ENCODE measurements at places on chromosomes 13 and 19. TPM values are rescaled to one million over a fixed set of nuclear protein-coding genes. Genes with fewer than 3 reads are reported as not detected.

The PLA2G4C gene
- 6.4 TPM for polyA plus RNA-seq

DNA sequence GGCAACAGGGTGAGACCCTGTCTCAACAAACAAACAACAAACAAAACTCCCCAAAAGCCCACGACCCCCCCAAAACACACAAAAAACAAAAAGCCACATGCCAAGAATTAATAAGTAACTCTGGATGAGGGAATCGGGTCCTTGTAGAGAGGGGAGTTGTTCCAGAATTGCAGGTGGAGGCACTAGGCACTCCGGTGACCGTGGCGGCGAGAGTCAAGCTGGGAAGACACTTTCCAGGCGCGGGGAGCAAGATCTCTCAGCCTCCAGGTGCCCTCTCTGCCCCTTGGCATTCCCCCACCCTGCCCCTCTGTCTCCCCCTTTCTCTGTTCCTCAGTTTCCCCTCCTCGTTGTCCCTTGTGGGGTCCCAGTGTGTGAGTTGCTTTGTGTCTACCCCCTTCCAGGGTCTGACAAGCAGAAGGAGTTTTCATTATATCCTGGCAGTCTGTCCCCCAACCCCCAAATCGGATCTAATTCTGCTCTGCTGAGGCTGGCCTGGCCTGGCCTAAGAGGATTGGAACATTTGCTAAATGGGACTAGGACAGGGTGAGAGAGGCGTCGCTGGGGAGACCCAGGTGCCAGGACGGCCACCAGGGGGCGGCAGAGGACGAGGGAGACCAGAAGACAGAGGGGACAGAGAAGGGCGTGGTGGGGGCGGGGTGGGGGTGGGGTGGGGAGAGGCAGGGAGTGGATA, 8.3 kb upstream of the CRX start:
- DNase-seq: peak; percentile 73

The SPART gene
- 10.1 TPM for polyA plus RNA-seq

GRCh38 chr13:36986462-36987240, 12.5 kb downstream of the ALG5 start:
- no peak for DNase-seq

DNA sequence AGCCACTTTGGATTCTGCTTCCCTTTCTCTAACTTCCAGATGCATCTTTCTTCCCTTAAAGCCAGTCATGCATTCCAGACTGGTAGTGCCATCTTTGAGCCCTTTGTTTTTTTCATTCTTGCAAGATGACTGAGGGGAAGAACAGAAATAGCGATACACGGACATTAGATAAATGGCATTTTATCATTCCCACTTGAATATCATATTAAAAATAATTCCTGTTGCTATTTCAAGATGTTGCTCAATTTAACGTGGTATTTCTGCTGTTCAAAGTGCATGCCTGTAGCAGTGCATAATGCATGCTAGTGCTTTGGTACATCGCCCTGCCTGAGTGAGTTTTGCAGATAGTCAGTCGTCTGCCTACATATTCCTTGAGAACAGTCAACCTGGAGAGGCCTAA, 140.6 kb upstream of the FRY start:
- no peak for DNase-seq
